ENCODE measurements at places on chromosomes 16 and 17.

- DNase-seq = no peak
Measured at GRCh38 chr16:35196313-35196712, 1736.9 kb downstream of the TP53TG3F start.

GRCh38 chr17:82402865-82403264 lies 15.3 kb upstream of the HEXD start:
- no peak for DNase-seq

- DNase-seq = no peak
Measured at GRCh38 chr17:43962479-43962878, 8.7 kb upstream of the PYY start.

- DNase-seq = no peak
Measured at GRCh38 chr17:74842599-74843351, 16.9 kb downstream of the GRIN2C start.

DNA sequence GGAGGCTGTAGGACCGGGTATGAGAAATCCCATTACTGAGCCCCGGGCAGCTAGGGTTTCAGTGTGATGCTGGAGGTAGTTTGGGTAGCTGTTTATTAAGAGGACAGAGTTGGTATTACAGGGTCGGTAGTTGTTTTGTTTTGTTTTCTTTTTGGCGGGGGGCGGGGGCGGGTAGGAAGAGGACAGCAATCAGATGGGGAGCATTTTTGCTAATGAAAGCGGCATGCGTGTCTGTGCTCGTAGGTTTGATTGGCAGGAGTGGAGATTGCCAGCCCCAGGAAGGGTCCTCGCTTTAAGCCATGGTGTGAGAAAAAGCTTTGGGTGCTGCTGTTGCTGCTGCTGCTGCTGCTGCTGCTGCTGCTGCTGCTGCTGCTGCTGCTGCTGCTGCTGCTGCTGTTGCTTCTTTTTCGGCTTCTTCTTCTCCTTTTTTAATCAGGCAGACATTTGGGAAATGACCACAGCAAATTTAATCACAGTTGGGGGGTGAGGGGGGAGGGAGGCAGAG lies 498.5 kb upstream of the ZFHX3 start:
- DNase-seq = no peak

- DNase-seq = no peak
Measured at GRCh38 chr16:20411055-20411454, 1.7 kb downstream of the ACSM5 start.

DNA sequence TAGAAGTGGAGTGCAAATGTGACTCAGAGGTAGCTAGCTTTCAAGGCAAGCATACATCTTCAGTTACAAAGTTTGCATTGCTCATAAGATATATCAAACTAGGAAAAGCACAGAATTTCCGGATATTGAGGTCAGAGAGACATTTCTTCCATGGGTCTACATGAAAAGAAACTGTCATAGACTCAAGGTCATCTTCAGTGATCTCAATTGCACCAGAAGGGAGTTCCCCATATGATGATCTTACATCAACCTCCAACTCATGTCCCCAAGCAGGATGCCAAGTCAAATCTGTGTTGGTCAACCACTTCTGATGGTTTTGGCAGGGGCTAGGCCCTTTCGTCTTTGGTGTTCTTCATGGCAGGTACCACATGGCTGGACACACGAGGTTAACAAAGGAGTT lies 459.9 kb upstream of the MAF start:
- DNase-seq = no peak

GRCh38 chr17:58703137-58703915 lies 10.9 kb downstream of the RAD51C start:
- no peak for DNase-seq

DNA sequence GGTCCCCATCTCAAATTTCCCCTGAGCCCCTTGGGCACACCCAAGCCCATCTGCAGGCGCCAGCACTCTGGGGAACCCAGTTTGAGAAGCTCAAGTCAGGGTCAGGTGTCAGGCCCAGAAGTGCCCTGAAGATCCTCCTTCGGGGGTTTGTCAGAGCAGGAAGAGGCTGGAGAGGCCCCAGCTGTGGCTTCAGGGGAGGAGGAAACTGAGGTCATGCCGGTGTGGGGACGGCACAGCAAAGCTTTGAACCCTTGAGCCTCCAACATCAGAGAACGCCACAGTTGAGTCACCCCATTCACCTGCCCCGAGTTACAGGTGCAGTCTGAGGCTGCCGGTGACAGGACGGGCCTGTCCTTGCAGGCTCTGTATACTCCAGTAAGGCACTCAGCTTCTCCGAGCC lies 140.2 kb upstream of the CIBAR2 start:
- DNase-seq = no peak

- no peak for DNase-seq
Measured at GRCh38 chr16:76943921-76944320, 247.1 kb upstream of the MON1B start.

- DNase-seq = no peak
Measured at GRCh38 chr17:66359351-66359750, 56.9 kb downstream of the PRKCA start.

- DNase-seq = no peak
Measured at GRCh38 chr17:79036596-79036995, 12.6 kb downstream of the C1QTNF1 start.

DNA sequence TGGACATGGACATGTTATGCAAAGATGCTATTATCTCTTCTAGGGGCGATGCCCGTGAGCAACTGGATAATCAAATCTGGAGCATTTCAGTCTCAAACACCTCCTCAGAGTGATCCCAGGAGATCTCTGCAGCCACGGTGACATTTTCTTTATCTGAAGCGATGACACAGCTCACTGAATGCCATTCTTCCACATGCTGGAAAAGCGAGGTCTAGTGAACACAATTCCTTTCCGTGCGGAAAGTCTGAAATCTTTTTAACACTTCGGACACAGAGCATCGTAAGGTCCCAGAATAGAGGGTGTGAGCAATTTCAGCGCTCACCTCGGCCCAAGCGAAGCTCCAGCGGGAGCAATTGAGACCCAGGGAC lies 531 bp upstream of the HASPIN start:
- no peak for DNase-seq

- no peak for DNase-seq
Measured at GRCh38 chr17:72766761-72767356, 325.6 kb downstream of the SLC39A11 start.

DNA sequence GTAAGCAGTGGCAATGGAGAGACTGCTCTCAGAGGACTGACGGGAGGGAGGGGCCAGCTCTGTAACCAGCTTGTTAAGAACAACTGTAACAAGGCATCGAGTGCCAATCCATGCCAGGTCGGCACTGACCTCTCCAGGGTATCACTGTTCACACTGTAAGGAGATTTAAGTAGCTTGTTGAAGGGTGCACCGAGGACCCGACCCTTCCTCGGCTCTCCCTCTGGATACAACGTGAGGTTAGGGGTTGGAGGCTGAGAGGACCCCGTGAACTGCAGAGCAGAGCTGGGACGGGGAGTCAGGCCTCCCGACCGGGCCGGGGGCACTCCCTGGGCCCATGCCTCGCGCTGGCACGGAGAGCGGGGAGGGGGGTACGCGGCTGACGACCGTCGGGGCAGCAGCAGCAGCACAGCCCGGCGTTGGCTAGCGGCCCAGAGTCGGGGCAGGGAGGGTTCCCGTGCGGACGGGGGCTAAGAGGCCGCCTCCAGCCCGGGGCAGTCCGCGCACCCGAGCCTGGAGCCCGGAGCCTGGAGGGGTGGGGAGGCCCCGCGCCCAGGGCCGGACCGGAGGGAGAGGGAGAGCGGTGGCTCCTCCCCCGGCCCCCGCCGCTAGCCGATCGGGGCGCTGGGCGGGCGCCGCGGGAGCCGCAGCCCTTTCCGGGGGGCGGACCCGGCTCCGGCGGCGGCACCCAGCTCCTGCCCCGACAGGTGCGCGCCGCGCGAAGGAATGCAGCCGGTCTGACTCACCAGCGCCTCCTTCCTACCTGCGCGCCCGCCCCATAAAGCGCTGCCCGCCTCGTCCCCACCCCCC lies at the start of gene ITGB4:
ITGB4 (plus strand) TSS at position 804 of the 807 bp plus-strand sequence. CDS start 3,245 bp downstream, outside the sequence.
- no peak for DNase-seq

DNA sequence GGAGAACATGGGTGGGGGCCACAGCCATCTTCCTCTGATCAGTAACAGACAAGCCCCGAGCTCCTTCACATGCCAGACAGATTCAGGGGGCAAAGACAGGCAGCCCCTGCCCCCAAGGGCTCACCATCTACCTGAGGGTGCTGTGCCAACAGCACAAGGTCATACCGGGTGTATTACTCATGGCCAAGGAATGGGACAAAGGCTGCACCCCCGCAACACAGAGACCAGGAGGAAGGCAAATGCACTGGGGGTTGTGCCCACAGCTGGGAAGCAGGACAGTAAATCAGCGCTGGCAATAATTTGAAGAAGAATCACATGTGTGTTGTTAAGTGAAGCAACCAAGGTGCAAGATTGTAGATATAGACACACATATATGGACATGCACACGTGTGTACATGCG lies 137.1 kb downstream of the C16orf95 start:
- DNase-seq = no peak

- DNase-seq = no peak
Measured at GRCh38 chr17:79845601-79845949, 6.3 kb upstream of the CBX4 start.

DNA sequence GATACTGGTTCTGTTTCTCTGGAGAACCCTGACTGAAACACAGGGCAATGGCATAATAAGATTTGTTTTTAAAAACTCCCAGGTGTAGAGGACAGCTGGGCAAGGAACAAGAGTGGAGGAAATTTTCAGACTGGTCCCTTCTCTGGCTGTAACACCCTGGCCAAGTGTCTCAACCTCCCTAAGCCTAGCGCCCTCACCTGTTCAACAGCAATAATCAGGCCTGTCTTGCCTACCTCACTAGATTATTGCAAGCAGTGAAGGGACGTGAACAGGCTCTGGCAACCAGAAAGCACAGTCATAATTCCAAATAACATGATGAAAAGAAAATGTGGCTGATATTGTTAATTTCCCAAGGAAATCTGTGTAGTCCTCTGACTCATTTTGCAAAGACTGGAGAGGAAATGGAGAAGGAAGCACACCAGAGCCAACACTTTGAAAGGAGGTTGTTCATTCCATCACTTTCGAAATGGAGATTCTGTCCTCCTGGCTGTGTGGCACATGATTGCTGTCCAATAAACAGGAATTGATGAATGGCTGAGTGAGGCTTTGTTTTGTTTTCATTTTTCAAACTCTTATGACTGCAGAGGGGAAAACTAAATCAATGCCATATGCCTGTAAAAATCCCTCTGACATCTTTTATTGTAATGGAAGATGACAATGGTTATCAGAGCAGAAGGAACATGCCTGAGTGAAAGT lies 87.5 kb upstream of the HLF start:
- DNase-seq = no peak

DNA sequence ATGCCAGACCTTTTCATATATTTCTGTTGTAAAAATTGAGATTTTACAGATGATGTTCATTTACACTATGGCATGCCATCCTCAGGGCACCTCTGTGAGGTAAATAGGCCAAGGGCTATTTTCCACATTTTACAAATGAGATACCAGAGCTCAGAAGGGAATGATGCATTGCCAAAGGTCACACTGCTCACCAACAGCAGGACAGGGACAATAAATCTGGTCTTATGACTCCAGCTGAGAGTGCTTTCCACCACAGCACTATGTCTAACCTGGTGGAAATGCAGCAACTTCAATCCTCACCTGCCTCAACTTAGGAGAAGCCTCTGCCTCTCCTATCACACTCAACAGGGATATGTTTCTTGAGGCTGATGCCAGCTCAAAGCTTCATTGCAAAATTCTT lies 40.6 kb downstream of the GRIN2A start:
- DNase-seq = no peak

DNA sequence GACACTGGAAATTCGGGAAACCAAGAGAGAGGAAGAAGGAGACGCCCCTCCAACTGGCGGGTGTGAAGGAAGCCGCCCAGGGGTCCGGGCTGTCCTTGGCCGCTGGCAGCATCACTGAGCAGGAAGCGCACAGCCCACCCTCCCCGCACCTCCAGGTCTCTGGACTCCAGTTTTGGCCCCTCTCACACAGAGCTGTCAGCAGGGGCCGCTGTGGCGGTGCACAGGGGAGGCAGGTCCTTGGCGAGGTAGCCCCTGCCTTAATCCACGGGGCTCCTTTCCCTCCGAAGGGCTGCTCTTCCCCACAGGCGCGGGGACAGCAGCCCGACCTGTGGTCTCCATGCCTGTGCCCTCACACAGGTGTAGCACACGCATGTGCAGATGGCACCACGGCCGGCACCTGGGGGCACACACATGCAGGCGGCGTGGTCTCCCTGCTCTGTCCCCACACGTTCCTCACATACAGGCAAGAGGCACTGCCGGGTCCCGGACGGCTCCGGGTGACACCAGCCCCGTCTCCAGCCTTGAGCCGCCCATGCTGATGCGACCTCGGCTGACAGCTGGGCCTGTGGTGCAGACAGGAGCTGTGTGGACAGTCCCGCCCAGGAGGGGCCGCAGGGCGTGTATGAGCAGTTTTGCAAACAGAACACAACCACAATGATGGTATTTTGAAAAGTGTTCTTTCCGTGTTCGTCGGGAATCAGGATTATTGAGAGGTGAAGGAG lies 26.6 kb upstream of the CHMP6 start:
- no peak for DNase-seq

DNA sequence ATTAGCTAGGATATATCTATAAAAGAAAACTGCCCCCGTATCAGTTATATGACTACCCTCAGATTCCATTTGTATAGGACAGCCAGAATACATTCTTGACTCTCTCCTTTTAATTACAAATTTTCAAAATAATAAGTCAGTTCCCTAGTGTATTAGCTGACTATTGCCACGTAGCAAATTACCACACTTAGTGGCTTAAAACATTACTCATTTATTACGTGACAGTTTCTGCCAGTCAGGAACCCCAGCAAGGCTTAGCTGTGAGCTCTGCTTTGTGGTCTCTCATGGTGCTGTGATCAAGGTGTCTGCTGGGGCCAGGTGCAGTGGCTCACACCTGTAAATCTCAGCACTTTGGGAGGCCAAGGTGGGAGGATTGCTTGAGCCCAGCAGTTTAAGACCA lies 13.9 kb upstream of the SCNN1B start:
- no peak for DNase-seq

DNA sequence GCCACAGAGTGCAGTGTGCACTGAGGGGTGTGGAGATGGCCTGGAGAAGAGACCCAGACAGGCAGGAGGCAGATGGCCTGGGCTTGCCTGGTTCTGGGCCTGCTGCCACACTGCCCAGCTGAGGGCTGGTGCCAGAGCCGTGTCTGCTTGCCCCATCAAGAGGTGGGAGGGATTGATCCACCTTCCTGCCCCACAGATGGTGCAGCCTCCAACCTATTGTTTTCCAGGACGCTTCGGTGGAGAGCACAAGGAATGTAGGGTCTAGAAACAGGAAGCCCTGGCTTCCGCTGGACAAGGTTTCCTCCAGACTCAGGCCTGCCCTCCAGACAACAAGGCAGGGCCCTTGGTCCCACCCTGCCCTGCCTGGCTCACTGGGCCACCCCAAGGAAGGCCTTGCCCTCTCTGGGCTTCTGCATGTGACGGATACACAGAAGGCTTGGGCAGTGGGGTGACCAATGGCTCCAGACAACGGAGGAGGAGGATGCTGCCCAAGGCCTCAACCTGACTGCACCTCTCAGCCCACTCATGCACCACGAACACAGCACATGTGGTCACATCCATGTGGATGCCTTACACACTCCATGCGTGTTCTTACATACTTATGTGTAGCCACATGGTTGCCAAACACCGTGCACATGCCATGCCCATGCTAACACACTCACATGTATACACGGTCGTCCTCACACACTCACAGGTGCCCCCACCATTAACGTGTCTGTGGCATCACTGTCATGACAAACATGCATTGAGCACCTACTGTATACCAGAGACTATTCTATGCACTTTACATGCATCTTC lies 6.5 kb upstream of the CDH5 start:
- no peak for DNase-seq
